Activated naive CD4-positive, alpha-beta T cell treated with anti-CD3 and anti-CD28 coated beads for 36 hours (primary cell): ENCODE measurements at places on chromosomes 7 and 10. TPM values are rescaled to one million over a fixed set of nuclear protein-coding genes. Genes with fewer than 3 reads are reported as not detected.
A peak's percentile ranks its signal among the peaks of the same experiment; 100 is the strongest.

DNA sequence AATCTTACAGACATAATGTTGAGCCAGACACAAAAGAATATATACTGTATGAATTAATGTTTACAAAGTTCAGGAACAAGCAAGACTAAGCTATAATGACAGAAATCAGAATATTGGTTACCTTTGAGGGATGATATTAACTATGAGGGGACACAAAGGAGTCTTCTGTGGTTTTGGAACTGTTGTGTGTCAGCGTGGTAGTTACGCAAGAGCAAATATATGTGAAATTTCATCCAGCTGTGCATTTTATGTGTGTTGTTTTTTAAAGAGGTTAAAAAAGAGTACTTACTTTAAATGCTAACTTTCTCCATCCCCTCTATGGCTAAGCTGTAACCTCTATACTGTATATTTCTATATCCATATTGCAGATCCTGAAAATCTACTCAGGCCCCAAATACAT, 14.9 kb downstream of the SLC25A28 start:
- no peak for DNase-seq

Gene MICU1
- total RNA-seq: 41.9 TPM

GRCh38 chr7:2802504-2803341, 41.4 kb downstream of the GNA12 start:
- no peak for DNase-seq

DNA sequence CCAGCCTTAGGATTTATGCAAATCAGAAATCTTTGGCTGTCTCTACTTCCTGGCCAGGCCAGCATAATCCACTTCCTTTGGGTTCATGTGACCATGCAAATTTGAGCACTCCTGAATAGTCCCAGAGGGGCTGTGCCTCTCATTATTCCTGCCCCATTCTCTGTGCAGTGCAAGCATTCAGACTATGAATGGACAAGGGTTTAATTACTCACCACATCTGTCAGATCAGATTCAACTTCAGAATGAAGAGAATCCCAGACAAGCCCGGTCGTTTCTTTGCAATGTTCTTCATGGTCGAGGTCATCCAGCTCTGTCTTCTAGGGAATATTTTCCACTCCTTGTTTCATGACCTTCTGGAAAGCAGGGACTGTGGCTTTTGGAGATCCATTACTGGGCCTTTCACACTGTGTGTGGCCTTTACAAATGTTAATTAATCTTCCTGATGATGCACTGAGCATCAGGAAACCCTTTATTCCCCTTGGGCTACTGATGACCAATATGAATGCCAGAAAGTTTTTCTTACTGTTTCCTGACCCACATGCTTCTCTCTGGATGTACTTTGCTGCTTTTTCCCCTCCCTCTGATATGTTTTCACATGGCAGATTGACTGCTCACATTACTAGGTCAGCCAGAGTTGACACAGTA, 217.6 kb upstream of the TCF7L2 start:
- DNase-seq: no peak

DNA sequence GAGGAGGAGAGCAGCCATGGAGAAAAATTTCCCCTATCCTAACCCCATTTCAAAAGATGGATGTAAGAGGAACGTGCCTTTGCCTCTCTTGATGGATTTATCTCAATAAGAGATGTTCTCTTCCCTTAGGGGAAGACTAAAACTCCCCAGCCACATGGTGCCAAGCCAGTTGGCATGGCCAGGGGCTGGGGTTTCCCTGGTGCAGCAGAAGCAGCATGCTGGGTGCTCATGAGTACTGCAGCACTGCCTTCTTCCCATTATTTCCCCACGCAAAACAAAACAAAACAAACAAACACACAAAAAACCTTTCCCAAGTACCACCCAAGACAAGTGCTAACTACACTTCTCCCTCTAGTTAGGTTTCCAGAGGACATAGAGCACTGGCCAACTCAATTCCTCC, 97.2 kb downstream of the DOCK4 start:
- no peak for DNase-seq

DNA sequence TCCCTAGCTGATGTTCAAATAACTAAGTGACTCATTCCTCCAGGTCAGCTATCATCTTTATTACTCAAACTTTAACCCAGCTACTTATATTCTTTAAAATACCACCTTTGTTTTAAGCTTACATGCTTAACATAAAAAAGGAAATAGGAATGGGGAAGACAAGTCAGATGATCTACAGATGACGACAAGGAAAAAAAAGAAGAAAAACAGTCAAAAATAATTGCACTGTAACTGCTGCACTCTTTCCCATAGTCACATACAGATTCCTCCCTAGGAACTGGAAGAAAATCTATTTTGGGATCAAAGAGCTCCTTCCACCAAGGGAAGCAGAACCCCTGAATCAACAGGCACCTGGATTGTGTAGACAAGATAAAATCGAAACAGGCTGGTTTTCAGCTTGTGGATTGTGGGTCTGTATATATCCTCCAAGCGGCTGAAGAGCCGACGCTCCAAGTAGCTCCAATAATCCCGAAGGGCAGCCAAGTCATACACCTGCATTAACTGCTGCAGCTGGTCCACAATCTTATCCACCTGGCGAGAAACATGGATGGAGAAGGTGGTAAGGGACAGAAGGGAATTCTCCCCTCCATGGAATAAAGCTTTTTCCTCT, 2.0 kb downstream of the WDR91 start:
- no peak for DNase-seq

DNA sequence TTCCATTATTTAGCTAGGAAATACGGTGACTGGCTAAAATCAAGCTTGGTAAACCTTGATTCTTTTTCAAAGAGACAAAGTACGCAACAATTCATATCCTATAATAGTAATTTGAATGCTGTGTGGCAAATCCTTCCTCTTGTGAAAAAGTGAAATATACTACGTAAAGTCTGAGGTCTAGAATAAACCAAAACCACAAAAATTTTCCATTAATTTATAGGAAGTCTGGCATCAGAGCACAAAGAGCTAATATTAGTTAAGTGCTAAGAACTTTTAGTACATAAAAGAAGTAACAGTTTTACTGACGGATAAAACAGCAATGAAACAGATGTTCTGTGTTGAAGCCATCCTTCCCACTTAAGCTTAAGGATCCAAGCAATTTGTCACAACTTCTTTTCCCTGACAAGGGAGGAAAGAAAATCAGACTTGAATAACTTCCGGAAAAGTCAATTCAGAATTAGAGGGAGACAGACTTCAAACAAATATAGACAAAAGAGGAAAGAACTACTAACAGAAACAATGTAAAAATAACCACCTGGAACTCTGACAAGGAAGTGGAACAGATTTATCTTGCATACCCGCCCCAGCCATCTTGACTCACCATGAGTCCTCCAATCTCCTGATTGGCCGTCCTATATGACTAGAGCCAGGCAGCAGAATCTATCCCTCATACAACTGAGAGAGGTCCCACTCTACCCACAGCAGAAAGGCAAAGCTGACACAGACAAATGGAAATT, 34.6 kb downstream of the RHEB start:
- peak; percentile 14 for DNase-seq

Gene EBLN1
- not detected for total RNA-seq
